Vagina (tissue), 2 donors: ENCODE measurements at places on chromosomes 1 and 21. TPM values are rescaled to one million over a fixed set of nuclear protein-coding genes. Genes with fewer than 3 reads are reported as not detected.

KRTAP7-1 gene
- not detected for total RNA-seq

- DNase-seq: no peak
These were observed 97.0 kb downstream of the PLD5 start for GRCh38 chr1:242427519-242427918.

DNA sequence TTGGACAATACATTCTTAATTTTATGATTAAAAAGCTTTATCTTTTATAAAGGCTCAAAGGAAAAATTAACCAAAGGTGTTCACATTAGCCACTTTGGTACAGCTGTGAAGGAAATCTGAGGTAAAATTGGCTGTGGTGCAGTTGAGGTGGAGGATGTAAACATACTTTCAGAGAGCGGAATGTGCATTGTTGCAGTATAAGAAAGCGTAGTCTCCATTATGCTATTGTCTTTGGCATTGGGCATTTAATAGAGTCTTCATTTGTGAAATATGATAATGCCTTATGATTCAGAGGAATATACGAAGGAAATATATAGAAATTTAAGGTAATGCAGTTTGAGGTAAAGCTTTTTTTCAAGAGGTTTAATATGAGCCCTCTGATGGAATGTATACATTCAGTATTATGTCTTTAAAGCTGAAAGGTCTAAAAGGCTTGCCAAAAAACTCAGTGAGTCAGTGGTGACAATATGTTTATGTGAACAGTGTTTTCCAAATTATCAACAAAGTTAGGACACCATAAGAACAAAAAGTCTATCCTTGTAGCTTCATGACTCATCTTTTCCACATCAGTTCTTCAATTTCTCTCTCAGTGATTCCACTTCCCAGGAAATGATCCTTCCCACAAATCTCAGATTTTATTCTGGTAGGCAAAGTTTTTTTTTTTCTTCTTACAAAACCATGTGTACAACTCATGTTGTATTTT, 26.9 kb upstream of the DDR2 start:
- no peak for DNase-seq

DNA sequence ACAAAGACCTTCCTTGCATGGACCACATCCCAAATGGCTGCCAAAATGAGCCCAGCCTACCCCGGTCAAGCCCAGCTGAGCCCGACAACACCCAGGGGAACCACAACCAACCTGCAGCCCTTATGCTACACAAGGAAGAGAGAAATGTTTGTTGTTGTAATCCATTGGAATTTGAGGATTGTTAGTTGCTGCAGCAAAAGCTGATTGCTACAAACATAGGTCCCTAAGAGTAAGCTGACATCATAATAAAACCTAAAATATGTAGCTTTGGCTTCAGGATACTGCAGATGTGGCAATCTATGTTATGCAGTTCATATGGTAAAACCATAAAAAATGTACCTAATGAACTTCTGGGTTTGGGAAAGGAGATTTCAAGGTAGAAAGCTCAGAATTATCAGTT, 65.5 kb upstream of the DNAH14 start:
- DNase-seq: no peak

DNA sequence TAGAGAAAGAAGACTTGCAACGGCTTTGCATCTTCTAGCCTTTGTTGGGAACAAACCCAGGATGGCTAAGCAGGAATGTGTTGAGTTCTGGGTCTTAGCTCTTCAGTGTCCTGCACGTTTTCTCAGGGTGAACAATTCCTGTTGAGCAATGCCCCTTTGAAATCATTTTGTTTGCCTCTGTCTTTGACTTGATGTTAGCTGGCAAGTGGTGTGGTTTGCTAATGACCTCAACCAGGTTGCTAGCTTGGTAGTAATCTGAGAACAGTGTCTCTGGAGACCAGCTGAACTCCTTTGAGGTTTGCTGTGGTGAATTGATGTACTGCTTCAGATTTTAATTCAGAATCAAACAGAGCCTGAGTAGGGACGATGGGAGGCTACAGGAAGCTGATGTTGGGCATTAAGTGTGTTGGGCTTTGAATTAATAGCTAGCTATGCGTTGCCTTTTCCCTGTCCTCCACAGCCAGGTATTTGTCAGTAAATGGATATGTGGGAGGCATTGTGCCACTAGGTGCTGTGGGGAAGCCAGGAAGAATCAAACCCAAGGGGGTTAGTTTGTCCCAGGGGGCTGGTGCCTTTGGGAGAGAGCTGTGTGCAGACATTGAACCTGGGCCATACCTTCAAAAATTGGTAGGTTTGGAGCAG, 23.3 kb upstream of the SRSF10 start:
- no peak for DNase-seq

- no peak for DNase-seq
These were observed 42.5 kb upstream of the C1orf174 start for GRCh38 chr1:3942416-3943122.

DNA sequence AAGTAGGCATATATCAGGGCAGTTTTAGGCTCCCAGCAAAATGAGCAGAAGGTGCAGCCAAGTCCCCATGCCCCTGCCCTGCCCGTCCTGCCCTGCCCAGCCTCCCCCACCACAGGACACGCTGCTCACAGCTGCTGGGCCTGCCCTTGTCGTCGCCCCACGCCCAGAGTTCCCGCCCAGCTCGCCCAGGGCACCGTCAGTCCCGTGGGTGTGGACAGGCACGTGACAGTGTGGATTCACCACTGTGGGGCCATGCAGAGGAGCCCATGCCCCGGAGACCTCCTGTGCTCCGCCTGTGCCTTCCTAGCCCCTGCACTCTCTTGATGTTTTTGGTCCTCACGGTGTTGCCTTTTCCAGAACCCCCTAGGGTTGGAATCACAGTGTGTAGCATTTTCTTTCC, 7.0 kb downstream of the FAAP20 start:
- no peak for DNase-seq

GUCA2B gene
- total RNA-seq: not detected

GRCh38 chr1:220655509-220655908, 34.7 kb upstream of the C1orf115 start:
- no peak for DNase-seq

GRCh38 chr1:172229942-172230341, 190.5 kb upstream of the C1orf105 start:
- DNase-seq: no peak

RHEX gene
- total RNA-seq: 1.7 TPM

UBASH3A gene
- total RNA-seq: 6.4 TPM

GRCh38 chr1:108817811-108818210, 39.1 kb downstream of the AKNAD1 start:
- no peak for DNase-seq

GRCh38 chr1:31984419-31985347, 29.0 kb upstream of the KHDRBS1 start:
- no peak for DNase-seq

DNA sequence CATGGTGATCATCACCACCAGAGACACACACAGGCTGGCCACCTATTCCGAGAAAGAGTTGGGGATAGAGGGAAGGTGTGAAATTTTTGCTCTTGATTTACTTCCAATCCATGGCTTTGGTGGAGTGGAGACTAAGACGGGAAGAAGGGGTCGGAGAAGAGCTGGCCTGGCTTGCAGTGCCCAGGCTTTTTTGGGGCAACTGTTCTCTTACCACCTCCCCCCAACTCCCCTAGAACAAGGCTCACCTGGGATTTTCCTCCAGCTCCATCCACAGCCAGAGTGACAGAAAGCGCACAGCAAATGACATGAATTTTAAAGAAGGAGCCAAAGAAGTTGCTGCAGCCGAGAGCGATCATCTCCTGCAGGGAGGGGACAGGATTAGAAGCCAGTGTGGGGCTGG, 16.0 kb downstream of the SLC26A9 start:
- DNase-seq: no peak

DNA sequence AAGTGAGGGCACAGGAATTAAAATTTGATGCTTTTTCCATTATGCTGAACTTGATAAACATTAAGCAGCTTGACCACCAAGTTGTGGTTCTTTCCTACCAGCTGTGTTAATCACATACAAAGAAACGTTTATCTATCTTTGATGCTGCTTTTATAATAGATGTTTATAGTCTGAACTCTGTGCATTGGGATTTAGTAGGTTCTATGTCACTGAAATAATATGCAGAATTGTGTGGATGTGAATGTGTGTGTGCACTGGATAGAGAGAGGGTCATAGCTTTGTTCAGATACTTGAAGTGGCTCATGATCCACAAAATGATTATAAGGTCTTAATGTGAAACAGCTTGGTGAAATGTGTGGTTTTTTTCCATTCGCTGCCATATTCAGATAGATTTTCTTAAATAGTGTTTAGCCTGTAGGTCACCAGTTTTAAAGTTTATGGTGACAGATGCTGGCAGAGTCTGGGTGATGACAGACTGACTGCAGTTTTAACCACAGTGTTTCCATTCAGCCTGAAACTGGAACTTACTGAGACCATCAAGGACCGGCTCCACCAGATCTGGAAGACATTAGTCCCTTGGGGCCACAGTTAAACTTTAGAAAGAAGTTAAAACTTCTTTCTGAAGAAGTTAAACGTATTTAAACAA, 10.2 kb downstream of the DDI2 start:
- no peak for DNase-seq

GRCh38 chr1:111571987-111572386, 47.6 kb upstream of the RAP1A start:
- no peak for DNase-seq

GRCh38 chr1:30863858-30864604, 44.5 kb downstream of the SDC3 start:
- DNase-seq: no peak

TDRD10 gene
- total RNA-seq: 4.9 TPM

GRCh38 chr1:70486676-70487458, 75.8 kb downstream of the CTH start:
- DNase-seq: no peak

- no peak for DNase-seq
These were observed 437.7 kb downstream of the SETD4 start for GRCh38 chr21:35622612-35623011.

- no peak for DNase-seq
These were observed 56.6 kb downstream of the PCNX2 start for GRCh38 chr1:233238884-233239431.

DNA sequence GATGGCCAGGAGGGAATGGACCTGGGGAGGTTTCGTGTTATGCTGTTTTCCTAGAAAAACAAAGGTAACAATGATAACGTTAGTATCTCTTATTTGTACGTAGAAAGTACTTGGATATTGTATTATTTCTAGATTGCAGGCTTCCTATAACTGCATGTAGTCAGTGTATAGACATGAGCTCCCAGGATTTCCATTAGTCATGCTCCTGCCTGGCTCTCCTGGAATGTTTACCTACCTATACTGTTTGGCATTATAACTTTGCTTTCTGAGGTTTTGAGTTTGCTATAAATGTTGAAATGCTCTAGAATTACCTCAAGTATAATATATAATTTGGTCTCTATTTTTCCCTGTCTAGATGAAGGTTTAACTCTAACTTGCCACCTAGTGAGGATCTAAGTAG, 66.1 kb downstream of the TTC3 start:
- no peak for DNase-seq

THBS3 gene
- 27.3 TPM for total RNA-seq

- no peak for DNase-seq
These were observed 102.8 kb upstream of the GALNT2 start for GRCh38 chr1:229964281-229964680.

DNA sequence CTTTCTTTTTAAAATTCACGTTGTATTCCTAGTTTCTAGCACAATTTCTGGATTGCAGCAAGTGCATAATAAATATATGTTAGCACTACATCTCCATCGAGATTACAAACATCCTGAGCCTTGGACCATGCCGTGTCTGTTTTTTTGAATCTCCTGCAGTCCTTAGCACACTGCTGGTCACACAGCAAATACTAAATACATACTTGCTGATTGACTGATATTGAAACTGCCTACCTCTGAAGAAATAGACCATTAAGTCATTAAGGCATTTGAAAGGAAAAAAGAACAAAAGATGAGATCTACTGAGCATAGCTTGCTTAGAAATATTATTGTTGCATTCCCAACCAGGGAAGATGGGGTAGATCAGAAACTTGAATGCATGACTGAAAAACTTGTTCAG, 369.1 kb downstream of the PTBP2 start:
- DNase-seq: no peak

GRCh38 chr1:91883470-91883869, 2.5 kb downstream of the TGFBR3 start:
- no peak for DNase-seq

ILDR2 gene
- 0.25 TPM for total RNA-seq

- no peak for DNase-seq
These were observed 726 bp upstream of the CYB5R1 start for GRCh38 chr1:202967684-202968281.

GRCh38 chr1:80341021-80341420, 1334.5 kb upstream of the ADGRL4 start:
- no peak for DNase-seq

DNA sequence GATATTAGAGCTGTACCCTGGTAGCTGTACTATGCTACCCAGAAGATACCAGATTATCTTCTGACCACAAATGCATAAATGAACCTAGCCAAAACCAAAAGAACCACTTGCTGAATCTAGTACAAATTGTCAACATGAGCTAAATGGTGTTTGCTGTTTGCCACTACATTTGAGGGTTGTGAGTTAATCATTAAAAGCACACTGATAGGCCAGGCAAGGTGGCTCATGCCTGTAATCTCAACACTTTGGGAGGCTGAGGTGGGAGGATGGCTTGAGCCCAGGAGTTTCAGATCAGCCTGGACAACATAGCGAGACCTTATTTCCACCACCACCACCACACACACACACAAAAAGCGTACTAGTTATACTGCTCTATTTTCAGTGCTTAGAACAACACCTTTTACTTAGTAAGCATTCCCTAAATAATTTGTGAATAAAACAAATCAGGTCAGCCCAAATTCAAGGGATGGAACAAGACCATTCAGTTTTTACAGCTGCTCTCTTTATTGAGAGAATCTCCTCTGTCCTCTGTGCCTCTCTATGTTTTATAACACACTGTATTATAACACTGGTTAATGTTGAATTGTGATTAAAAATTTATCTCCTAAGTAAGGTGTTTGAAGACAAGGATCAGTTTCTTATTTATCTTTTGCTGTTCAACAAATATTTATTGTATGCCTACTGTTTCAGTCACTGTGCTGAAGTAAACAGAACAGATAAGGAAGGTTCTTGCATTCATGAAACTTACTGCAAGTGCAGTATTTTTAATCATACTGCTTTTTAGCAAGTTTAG, 44.0 kb downstream of the MAGI3 start:
- no peak for DNase-seq

G0S2 gene
- total RNA-seq: 187 TPM

AKR7A3 gene
- total RNA-seq: 4.2 TPM

DNA sequence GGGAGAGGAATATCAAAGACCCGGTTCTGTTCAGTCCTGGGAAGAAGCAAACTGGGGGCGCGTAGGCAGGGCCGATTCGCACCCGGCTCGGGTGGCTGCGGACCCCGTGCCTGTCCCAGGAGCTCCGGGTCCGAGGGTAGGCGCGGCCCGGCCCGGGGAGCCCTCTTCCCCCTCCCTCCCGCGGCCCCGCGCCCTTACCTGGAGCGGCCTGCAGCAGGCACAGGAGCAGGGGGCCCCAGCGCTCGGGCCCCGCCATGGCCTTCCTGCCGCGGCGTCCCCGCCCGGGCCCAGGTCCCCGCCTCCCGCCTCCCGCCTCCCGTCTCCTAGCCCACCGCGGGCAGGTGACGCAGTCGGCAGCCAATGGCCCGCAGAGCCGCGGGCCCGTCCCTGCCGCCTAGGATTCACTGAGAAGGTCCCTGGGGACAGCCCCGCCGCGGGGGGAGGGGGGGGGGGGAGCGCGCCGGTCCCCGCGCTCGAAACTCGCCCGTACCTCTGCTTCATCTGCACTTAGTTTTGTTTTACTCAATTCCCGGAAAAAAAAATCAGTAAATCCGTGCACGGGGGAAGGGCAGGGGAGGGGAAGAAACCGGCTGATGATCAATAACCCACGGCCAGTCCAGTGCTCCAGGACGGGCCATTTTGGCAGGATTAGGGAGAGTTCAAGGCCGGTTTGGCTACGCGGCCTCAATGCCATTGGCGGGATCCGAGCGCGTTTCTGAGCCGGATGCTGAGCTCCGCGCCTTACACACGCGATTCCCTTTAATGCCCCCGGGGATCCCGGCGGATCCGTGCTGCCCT, at the start of gene IFNLR1:
Gene IFNLR1, minus strand, starts transcription at position 297 of the 798 bp plus-strand sequence. Its CDS starts 41 bp downstream, at position 256.
- DNase-seq: no peak

S100A7A gene
- not detected for total RNA-seq
